ENCODE measurements at places on chromosomes 3 and 15.
A peak's percentile ranks its signal among the peaks of the same experiment; 100 is the strongest.

DNA sequence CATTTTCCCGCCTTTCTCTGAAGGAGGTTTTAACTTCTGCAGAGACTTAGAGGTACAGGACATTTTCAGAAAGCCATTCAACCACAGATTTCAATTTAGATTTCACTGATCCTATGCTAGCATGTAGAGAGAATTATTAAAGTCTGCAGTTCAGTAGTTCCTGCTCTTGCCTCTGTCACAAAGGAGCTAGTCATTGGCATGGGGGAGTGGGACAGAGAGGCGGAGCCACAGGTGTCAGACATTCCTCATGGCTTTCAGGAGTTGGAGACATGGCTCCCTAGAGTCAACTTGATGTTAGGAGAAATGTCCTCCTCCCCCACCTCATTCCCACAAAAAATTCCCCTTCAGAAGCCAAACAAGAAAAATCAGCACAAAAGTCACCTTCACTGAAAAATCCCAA lies 66.0 kb upstream of the SIAH2 start:
- no peaks in the 10 kb centered on the region for H3K4me1 ChIP-seq
- no peak overlapping the region for H3K27ac ChIP-seq
- peaks cover 23% of the 10 kb centered on the region for H3K27me3 ChIP-seq
- H3K4me3 ChIP-seq, result no peak overlapping the region
- no peaks in the 10 kb centered on the region for H3K36me3 ChIP-seq

DNA sequence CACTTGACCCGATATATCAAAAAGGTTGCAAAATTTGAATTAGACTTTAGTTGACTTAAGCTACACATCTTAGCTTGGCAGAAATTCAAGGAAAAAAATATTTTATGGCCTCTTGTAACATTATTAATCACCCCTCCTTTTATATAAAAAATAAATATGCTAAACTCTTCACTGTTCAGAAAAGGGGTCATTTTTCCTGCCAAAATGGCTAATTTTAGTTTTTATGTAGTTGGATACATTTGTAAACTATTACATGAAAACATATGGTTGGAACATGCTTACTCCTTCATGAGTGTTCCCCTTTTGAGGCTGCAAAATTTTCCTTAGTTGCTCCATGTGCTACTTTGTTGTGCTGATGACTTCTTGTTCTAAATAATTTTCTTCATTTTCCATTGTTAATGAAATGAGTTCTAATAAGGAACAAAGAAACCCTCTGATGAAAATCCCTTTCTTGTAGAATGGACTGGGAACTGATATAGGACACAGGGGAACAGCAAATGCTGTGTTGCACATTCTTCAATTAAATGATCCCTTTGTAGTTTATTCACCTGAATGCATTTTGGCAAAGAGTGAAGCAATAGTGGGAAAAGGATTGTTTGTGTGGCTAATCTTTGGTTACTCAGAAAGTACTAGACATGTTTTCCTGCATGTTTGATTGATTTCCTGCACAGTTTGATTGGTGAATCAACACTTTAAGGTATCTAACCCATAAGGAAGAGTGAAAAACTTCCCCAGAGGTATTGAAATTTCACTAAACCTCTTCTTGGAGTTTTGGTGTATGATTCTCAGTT lies 349.3 kb downstream of the TIGIT start:
- H3K36me3 ChIP-seq, result no peaks in the 10 kb centered on the region
- H3K27me3 ChIP-seq, result no peaks in the 10 kb centered on the region
- H3K4me1 ChIP-seq, result no peaks in the 10 kb centered on the region
- no peak overlapping the region for H3K27ac ChIP-seq
- no peak for DNase-seq

- H3K27me3 ChIP-seq, result no peaks in the 10 kb centered on the region
- no peak overlapping the region for H3K27ac ChIP-seq
- no peak overlapping the region for H3K4me3 ChIP-seq
- no peak for DNase-seq
These were observed 194.6 kb downstream of the ADAMTSL3 start for GRCh38 chr15:83848315-83849050.

GRCh38 chr3:45894015-45894414 lies 7.7 kb downstream of the CCR9 start:
- no peaks in the 10 kb centered on the region for H3K36me3 ChIP-seq
- no peak for DNase-seq
- no peak overlapping the region for H3K4me3 ChIP-seq

- no peak overlapping the region for H3K27ac ChIP-seq
- no peaks in the 10 kb centered on the region for H3K4me1 ChIP-seq
- no peaks in the 10 kb centered on the region for H3K27me3 ChIP-seq
- no peak overlapping the region for H3K4me3 ChIP-seq
- DNase-seq, result no peak
- H3K36me3 ChIP-seq, result no peaks in the 10 kb centered on the region
These were observed 261.3 kb downstream of the TBC1D5 start for GRCh38 chr3:17481116-17481515.

DNA sequence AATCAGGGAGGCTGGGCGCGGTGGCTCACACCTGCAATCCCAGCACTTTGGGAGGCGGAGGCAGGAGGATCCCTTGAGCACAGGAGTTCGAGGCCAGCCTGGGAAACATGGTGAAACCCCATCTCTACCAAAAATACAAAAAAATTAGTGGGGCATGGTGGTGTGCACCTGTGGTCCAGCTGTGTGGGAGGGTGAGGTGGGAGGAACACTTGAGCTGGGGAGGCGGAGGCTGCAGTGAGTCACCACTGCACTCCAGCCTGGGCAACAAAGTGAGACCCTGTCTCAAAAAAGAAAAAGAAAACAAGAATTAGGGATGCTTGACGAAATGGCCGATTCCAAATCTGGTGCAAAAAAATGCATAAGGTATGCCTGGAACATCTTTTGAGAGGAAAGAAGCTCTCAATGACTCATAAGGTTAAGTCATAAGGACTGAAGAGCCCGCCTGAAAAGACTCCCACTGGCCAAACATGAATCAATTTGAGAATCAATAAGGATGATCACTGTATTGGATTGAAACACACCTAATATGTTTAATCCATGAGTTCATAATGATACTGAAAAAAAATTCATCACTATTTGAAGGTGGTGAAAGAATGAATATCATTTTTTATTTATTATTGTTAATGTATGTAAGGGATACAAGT lies 27.7 kb downstream of the BLM start:
- no peaks in the 10 kb centered on the region for H3K27me3 ChIP-seq
- DNase-seq, result no peak
- peaks cover 35% of the 10 kb centered on the region for H3K4me1 ChIP-seq
- H3K27ac ChIP-seq, result no peak overlapping the region
- peaks cover 34% of the 10 kb centered on the region for H3K36me3 ChIP-seq

GRCh38 chr3:14845826-14846225 lies 27.1 kb downstream of the FGD5 start:
- H3K27ac ChIP-seq, result no peak overlapping the region
- no peak for DNase-seq
- H3K4me3 ChIP-seq, result no peak overlapping the region
- H3K27me3 ChIP-seq, result peaks cover 62% of the 10 kb centered on the region

DNA sequence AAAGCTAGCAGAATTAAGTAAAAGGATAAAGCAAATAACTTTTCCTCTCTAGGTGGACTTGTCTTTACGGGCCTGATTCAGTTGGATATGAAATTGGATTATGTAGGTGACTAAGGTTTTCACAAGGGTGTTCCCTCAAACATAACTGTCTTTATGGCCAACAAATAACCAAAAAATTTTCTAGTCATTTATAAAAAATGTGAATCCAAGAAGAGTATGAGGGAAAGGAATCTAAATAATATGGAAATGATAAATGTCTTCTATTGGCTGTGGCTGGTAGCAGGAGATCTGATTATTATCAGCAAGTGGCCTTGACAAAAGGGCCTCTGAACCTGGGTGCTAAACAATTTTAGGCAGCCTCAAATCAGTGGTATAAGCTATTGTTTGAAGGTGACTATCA lies 594.0 kb upstream of the UBE2E2 start:
- H3K27me3 ChIP-seq, result no peaks in the 10 kb centered on the region
- H3K4me3 ChIP-seq, result no peak overlapping the region
- no peak overlapping the region for H3K27ac ChIP-seq
- H3K4me1 ChIP-seq, result no peaks in the 10 kb centered on the region
- H3K36me3 ChIP-seq, result no peaks in the 10 kb centered on the region
- no peak for DNase-seq

DNA sequence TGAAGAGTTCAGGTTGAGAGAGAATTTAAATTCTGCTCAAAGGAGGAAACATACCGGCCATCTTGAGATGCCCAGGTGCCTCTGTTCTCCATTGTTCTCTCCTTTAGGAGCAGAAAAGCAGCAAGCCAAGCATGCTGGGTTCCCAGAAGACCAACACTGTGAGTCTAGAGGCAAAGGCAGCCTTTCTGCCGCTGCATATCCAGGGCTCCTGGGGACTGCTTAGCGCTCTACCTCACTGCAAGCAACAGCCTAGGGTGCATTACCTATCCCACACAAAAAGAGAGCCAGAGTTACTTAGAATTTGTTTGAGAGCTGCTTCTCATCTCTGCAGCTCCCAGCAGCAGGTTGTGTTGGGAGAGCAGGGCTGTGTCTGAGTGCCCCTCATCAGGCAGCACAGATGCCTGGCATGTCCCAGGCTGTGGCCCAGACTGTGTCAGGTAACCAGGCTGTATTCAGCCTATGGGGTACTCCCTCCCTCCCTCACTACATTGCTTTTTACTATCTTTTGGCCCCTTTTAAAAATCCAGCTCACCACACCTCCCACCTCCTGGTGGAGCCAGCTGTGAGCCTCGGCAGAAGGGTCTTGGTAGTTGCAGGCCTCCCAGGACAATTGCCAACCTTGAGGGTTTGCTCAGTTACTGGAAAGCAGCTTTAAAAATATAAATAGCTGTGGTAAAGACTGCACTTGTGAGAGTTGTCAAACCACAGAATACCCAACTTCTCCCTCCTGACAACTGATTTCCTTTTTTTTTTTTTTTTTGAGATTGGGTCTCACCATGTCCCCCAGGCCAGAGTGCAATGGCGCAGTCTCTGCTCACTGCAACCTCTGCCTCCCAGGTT lies 30.2 kb downstream of the BCL2L10 start:
- H3K4me3 ChIP-seq, result no peak overlapping the region
- no peak for DNase-seq
- H3K27ac ChIP-seq, result no peak overlapping the region

GRCh38 chr3:13200946-13201345 lies 127.7 kb upstream of the IQSEC1 start:
- no peak overlapping the region for H3K4me3 ChIP-seq
- peaks cover 65% of the 10 kb centered on the region for H3K27me3 ChIP-seq
- no peak overlapping the region for H3K27ac ChIP-seq
- no peaks in the 10 kb centered on the region for H3K36me3 ChIP-seq
- DNase-seq, result no peak
- peaks cover 6% of the 10 kb centered on the region for H3K4me1 ChIP-seq

DNA sequence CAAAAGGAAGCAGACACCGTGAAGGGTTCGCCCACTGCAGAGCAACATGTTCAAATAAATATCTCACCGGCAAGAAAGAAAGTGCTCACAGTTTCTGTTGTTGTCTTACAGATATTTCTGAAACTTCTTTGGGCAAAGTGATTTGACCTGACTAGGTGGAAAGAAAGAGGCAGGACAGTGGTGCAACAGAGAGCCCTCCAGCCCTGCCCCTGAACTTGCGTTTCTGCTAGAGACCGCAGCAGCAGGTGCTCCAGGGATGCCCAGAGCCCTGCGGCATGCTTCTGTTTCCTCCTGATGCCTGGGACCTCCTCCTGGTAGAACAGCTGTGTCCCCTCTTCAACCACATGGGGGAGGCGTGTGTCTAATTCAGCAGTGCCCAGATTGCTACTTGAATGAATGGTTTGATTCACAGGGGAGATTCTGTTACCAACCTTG lies 123.4 kb downstream of the ATP10A start:
- no peak overlapping the region for H3K27ac ChIP-seq
- peak; percentile 64 for DNase-seq
- no peak overlapping the region for H3K4me3 ChIP-seq
- peaks cover 21% of the 10 kb centered on the region for H3K4me1 ChIP-seq

GRCh38 chr3:45603226-45603625 lies 8.7 kb downstream of the LIMD1 start:
- DNase-seq, result no peak
- no peak overlapping the region for H3K4me3 ChIP-seq
- H3K27me3 ChIP-seq, result no peaks in the 10 kb centered on the region
- H3K4me1 ChIP-seq, result peaks cover 24% of the 10 kb centered on the region
- H3K27ac ChIP-seq, result no peak overlapping the region
- peaks cover 42% of the 10 kb centered on the region for H3K36me3 ChIP-seq

DNA sequence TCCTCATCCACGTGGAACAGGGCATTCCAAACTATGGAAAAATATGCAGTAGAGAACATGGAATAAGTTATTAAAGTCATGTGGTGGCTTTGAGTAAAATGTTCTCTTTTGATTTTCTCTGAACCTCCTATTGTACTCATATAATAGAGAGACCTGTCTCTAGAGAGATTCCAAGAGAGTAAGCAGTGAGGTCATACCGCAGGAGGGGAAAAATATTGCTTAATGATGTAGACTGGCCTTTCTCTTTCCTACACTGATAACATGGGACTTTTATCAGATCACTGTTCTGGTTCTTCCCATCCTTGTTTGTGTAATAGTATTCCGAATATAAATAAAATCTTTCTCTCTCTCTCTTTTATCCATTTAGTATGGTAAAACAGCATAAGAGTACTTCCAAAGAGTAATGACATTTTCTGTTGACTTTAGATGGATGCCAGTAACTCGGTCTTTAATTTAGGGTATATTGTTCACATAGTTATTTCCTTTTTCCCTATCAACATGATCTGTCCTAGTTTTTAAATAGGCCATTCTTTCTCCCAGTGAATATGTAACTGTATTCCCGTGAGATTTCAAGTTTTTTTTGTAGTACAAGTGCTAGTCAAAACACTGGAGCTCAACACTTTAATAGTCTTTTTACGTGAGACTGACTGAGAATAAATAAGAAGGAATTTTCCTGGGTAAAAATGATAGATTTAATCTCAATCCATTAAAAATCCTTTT lies 814.0 kb upstream of the LMCD1 start:
- no peaks in the 10 kb centered on the region for H3K4me1 ChIP-seq
- no peaks in the 10 kb centered on the region for H3K36me3 ChIP-seq
- H3K4me3 ChIP-seq, result no peak overlapping the region
- DNase-seq, result no peak
- H3K27me3 ChIP-seq, result no peaks in the 10 kb centered on the region
- no peak overlapping the region for H3K27ac ChIP-seq

GRCh38 chr3:45618081-45618509 lies 23.5 kb downstream of the LIMD1 start:
- H3K4me1 ChIP-seq, result peaks cover 6% of the 10 kb centered on the region
- peaks cover 37% of the 10 kb centered on the region for H3K36me3 ChIP-seq
- no peaks in the 10 kb centered on the region for H3K27me3 ChIP-seq
- no peak for DNase-seq
- H3K4me3 ChIP-seq, result no peak overlapping the region
- H3K27ac ChIP-seq, result no peak overlapping the region

DNA sequence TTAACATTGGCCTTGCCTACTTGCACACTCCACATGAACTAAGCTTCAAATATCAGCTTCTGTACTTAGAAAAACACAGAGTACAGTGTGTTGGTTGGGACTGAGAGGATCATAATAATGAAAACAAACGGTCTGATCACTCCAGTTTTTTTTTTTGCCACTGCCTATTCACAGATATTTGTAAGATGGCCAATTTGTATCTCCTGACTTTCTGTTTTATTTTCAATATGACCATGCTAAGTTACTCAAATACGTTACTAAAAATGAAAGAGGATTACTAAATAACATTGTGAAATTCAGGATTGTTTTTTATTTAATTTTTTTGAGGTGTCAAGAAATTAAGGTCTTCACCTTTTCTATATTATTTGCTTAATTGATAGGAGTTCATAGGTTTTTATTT lies 595.1 kb downstream of the TUSC7 start:
- no peaks in the 10 kb centered on the region for H3K27me3 ChIP-seq
- DNase-seq, result no peak
- H3K4me3 ChIP-seq, result no peak overlapping the region
- H3K4me1 ChIP-seq, result no peaks in the 10 kb centered on the region
- no peaks in the 10 kb centered on the region for H3K36me3 ChIP-seq

Data from activated naive CD4-positive, alpha-beta T cell treated with anti-CD3 and anti-CD28 coated beads, Interleukin-2, amount 10 ng/mL, durations not matched to agents 7 days and 5 days (primary cell).